Activated CD8-positive, alpha-beta T cell treated with anti-CD3 and anti-CD28 coated beads for 36 hours (primary cell): ENCODE measurements at places on chromosomes 1 and 21. TPM values are rescaled to one million over a fixed set of nuclear protein-coding genes. Genes with fewer than 3 reads are reported as not detected.
A peak's percentile ranks its signal among the peaks of the same experiment; 100 is the strongest.

GRCh38 chr1:219438386-219438785, 174.5 kb downstream of the ZC3H11B start:
- no peak for DNase-seq

DNA sequence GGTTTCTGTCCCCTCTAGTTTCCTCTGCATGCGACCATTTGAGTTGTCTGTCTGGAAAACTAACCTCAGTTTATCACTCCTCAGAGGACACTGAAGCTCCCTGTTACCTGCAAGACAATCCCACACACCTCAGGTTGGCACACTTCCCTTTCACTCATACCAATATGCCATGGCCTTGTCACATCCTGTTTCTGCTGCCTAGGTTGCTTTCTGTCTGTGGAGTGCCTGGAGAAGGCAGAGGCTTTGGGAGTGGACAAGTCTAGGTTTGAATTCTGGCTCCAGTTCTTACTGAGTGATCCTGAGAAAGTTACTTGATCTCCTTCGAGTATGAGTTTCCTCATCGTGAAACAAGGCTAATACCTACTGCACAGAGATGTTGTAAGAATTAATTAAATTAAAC, 171.5 kb upstream of the CACYBP start:
- DNase-seq, result no peak

GRCh38 chr1:225933072-225933471, 7.9 kb downstream of the LEFTY2 start:
- no peak for DNase-seq

The RAB7B gene
- not detected for total RNA-seq

GRCh38 chr1:165861911-165862310, 34.5 kb downstream of the UCK2 start:
- no peak for DNase-seq

GRCh38 chr1:220529521-220530020, 1.6 kb downstream of the MARK1 start:
- DNase-seq, result no peak

DNA sequence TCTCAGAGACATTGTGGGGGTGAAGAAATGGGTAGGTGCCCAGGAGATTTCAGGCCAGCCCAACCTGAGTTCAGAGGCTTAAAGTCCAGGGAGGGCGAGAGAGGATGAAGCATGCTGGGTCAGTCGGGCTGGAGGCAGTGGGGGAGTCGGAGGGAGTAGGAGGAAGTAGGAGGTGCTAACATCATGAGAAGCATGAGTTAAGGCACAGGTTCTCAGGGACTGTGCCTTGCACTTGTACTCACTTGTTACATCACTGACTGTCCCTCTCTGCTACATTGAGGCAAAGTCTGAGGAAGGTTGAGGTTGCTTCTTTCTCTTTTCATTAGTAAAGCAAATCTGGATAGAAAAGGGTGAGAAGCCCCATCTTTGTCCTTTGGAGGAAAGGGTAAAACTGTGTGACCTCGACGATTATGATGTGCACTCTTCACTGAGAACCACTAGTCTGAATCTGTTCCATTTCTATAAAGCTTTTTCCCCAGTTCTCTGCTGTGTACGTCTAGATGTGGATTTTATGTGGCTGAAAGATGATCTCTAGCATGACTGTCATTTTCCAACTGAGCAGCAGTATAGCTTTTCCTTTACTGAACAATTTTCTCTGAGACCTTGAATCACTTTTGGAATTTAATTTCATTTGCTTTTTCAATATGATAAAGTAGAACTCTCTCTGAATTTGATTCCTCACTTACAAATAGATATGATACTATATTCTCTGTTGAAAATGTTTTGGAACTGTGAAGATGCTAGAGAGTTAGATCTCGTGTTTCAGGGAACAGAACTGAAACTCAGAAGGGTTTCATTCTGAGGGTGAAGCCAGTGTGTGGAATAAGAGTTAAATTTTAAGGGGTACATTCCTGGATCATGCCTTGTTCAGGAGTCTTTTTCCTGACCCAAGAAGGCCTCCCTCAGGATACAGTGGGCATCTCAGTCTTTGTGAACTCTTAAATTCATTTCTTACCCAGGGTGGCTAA, 94.6 kb downstream of the FGGY start:
- DNase-seq, result no peak

The FGR gene
- total RNA-seq, result 0.51 TPM

The IVNS1ABP gene
- 256 TPM for total RNA-seq

DNA sequence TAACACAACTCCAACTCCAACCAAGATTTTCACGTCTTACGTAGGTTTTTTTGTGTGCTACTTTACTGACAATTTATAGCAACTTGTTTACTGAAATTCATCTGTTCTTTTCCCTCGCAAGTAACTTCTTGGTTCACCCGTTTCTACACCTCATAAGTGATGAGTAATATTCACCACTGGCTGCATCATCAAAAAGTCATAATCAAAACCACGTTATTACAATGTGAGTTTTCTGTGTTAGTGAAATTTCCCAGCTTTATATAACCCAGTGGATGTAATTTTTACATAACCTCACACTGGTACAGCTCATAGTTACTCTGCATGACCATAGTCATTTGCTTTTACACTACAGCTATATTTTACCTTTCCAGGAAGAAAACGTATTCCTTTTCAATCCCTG, 401.1 kb upstream of the LYPLAL1 start:
- DNase-seq, result no peak

DNA sequence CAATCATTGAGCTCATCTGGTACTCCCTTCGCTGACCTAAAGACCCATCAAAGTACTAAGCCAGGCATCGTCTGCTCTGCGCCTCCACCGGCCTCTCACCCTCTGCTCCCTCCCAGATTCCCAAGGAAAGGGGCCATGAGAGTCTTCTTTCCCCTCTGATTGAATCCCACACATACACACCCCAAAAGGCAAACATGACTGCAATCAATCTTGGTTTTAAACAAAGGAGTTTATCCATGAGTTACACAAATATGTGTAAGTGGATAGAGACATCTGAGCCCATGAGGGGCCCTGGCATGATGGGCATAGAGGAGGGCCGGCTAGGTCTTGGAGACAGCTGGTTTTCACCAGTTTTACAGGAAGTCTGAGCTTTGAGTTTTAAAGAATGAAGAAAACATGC, 50.9 kb downstream of the CAPN2 start:
- no peak for DNase-seq

The ISG15 gene
- 102 TPM for total RNA-seq

The GSTM5 gene
- 0.50 TPM for total RNA-seq

GRCh38 chr1:95553595-95553994, 319.6 kb downstream of the RWDD3 start:
- DNase-seq, result no peak

The GPR25 gene
- total RNA-seq, result 0.29 TPM

GRCh38 chr1:222046684-222047263, 304.9 kb upstream of the DUSP10 start:
- no peak for DNase-seq

The PGLYRP3 gene
- total RNA-seq, result not detected

DNA sequence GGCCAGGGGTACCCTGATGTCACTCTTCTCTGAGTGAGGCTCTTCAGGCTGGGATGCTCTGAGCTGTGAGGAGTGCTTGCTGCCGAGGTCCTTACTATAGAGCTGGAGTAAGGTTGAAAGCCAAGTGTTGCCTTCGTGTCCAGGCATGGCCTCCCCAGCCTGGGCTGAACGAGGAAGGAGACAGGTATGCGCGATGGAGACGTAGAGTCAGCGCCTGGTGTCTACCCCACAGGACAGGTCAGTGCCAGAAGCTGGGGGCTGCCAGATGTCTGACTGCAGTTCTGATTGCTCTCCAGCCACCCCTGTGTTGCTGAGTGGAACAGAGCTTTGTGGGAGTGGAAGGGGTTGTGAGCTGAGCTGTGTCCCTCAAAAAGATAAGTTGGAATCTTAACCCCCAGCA, 135.8 kb upstream of the AJAP1 start:
- no peak for DNase-seq

The CFHR3 gene
- not detected for total RNA-seq

The SPRR5 gene
- total RNA-seq, result not detected

GRCh38 chr1:14539953-14540563, 58.4 kb upstream of the KAZN start:
- DNase-seq, result no peak

DNA sequence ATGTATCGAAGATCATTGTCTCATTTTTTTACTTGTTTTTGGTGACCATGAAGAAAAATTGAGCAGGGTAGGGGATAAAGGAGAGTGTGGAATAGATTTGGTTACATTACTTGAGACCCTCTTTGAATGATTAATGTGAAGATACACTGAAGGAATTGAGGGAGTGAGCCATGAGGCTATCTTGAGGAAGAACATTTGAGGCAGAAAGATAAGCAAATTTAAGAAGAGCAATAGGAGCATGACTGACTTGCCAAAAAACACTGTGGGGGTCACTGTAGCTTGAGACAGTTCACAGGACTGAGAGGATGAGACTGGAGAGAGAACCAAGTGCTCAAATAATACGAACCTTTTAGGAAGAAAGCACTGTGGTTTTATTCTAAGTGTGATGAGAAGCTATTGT, 43.1 kb upstream of the PTPRC start:
- no peak for DNase-seq

DNA sequence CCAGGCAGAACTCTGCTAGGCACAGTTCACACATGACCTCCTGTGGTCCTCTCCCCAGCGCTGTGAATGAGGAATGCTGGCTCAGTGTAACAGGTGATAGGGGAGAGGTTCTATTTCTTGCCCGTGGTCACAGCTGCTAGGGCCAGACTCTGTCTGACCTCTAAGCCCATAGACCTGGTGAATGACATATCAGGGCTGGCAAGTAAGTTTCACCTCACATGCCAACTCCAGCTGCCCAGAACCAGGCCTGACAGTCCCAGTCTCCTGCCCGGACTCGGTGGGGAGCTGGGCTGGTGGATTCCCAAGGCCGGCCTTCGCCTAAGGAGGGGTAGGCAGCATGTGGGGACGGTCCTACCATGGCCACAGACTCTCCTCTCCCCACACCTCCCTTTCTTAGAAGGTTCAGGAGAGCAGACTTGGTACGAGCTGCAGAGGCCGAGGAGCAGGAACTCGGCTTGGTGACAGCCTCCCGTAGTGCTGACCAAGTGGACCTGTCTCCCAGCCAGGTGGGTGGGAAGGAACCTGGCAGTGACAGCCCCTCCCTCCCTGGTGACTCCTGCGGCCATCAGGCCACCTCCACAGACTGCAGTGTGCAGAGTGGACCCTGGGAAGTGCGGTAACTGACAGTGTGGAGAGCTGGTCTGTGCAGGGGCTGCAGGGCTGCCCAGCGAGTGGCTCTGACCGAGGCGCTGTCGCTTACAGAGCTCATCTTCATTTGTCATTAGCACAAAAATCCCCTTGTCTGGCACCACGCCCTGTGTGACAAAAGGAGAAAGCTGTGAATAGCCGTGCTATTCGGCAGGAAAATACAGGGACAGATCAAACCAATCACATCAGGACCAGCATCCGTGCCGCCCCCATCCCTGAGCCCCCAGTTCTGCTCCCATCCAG, 74.6 kb downstream of the SCCPDH start:
- DNase-seq, result no peak

GRCh38 chr1:5311147-5311546, 656.7 kb downstream of the AJAP1 start:
- no peak for DNase-seq

DNA sequence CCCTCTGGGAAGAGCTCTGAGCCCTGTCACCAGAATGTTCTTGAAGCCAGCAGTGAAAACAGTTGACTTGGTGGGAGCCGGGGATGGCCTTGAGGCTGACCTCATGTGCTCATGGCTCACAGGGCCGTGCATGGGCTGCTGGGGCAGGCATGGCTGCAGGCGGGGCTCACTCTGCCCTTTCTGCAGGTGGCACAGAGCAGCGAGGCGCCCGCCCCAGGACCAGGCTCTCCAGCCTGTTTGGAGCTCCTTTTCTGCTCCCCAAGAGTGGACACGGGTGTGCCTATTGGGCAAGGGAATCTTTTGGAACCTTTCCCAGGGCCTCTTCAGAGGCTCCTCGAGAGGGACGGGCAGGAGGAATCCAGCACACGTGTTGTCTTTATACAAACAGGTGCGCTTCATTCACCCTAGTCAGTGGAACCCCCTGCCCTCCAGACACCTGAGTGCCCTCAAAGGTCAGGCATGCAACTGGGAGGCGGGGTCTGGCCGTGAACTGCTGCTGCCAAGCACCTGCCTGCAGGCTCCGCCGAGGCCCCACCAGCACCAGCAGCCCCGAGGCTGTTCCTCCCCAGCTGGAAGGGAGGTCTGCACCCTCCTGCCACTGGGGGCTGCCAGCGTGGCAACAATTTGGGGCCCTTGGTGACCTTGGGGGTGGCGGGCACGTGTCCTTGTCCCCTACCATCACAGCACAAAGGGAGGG, 2.6 kb upstream of the TTC34 start:
- no peak for DNase-seq

DNA sequence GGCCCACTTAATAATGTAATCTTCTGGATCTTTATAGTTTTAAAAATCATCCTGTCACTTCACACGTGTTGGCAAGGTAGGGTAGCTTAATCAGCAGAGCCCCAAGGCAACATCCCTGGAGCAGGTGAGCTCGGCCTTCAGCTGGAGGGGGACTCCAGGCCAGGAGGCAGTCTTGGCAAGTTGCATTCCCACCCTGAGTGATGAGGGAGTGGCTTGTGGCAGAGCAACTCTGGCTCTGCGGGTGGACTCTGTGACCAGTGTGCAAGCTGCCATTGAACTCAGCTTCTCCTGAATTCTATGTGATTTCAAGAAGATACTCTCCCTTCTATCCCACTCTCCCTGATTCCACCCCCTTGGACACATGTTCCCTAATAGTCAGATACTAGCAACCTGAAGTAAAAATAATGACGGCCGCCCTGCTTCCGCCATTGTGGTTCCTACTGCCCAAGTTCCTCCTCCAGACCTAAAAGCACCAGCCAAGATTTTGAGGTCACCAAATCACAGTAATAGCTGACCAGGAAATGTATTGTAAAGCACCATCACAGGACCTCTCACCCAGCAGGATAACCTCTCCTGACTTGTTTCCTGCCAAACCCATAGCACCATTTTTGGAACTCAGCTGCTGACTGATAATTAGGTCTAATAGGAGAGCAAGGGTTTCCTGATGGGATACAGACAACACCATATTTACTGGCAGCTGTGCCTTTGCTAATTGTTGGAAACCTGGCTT, 11.5 kb upstream of the LYST start:
- DNase-seq, result no peak

GRCh38 chr1:147892216-147892615, 10.4 kb upstream of the GJA8 start:
- peak; percentile 15 for DNase-seq
